ENCODE measurements at places on chromosomes 11 and 22.

GRCh38 chr11:108609682-108610081 is 16.1 kb upstream of the EXPH5 start:
- DNase-seq = no peak

DNA sequence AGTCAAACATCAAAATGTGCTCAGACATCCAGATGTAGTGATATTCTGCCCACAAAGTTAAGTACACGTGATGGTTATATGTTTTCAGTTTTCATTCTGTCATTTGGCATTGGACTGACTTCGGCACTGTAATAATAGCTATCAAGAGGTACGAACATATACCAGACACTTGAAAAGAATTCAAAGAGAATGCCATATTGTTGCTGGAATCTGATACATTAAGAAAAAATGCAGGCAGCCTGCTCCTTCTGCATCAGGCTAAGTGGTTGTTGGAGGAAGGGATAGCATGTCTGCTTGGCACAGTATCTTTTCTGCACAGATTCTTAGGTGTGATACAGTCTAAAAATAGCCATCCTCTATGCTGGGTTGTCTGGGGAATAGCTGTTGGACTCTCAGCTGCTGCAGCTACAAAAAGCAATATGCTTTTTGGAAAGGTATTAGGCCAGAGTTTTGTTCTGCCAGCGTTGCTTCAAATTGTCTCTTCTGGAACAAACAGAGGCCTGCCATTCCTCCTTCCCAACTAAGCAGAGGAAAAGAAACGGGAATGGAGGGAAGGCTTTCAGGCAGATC is 892.6 kb downstream of the TBC1D22A start:
- DNase-seq = no peak

- no peak for DNase-seq
Observed at GRCh38 chr11:58742140-58742539, 10.4 kb upstream of the GLYAT start.

DNA sequence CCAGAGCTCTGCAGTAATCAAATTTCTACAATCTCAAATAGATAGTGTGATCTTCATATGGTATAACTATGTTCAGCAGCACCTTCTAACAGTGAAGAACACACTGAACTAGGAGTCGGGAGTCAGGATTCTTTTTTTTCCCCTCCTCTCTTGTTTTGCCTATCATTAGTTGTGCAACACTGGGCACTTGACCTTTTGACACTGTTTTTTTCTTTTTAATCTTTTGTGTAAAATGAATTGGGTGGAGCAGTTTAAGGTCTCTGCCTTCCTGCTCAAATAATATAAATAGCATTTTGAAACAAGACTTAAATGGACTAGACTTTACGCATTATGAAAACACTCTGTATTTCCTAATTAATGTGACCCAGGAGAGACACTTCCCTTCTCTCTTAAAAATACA is 39.7 kb downstream of the CTSC start:
- no peak for DNase-seq

GRCh38 chr11:118715837-118716260 is 36.4 kb upstream of the TREH start:
- DNase-seq = no peak

DNA sequence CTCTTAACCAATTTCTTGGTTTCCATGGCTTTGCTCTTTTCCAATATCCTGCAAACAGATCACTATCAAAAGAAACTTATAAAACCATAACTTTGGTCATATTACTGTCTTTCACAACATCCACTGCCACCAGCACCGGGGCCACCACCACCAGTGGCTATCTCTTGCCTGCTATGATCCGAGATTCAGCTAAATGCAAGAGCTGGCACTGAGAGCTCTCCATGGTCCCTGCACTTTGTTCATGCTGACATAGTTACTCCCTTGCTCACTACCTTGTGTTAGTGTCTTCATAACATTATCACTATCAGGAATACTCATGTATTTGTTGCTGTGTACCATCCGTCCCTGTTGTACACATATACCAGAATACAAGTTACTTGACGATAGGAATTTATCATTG is 299.0 kb downstream of the ETS1 start:
- DNase-seq = no peak

Data from DMS 273 treated with DMSO at 0.1 percent for 48 hours (cell line).